ELF-1 (cell line): ENCODE measurements at places on chromosomes 11 and 22.

DNA sequence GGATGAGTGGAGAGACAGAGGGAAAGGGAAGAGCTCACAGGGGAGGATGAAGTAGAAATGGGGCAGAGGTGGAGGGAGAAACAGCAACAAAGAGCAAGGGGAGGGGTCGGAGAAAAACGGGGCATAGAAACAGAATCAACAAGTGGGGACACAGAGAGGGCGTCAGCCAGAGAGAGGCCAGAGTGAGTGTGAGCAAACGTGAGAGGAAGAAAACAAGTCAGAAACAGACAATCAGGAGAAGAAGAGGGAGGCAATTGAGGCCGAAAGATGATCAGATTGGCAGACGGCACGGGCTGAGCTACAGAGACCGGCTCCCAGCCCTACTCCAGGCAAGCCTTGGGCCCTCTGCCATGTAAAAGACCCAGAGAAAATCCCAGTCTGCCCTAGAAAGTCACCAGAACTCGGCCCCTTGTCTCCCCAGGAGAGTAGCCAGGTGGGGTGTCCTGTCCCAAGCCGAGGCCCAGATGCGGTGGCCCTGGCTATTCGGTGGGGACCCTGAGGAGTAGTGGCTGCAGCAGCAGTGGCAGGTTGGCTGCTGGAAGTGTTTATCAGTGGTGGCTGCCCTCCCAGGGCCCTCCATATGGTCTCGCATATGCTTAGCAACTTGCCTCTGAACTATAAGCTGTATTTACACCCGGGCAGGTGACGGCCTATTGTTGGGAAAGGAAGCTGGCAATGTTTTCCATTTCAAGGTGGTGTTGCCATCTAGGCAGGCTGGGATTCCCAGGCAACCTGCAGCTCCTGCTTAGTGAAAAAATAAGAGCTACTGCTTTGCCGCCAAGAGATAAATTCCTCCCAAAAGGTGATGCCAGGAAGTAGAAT is 14.8 kb upstream of the TSPAN18 start:
- DNase-seq: no peak

- DNase-seq: no peak
Measured at GRCh38 chr11:107956543-107956942, 28.3 kb downstream of the RAB39A start.

DNA sequence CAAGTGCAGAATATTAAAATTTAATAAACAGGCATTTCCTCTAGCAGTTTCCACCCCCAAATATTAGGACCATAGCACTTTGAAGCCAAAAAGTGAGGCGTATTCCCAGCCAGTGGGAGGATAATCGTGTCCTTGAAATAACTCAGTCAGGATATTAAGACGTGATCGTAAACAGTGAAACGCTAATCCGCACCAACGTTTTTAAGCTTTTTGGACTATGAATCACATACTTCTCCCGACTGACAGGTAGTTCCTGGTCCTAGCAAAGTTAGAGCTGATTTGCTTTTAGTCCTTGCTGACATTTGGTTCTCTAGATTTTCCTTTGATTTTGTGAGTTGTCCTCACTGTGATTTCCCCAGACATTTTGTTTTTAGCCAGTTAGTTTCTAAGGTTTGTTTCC is 197.1 kb upstream of the ARHGAP20 start:
- no peak for DNase-seq

DNA sequence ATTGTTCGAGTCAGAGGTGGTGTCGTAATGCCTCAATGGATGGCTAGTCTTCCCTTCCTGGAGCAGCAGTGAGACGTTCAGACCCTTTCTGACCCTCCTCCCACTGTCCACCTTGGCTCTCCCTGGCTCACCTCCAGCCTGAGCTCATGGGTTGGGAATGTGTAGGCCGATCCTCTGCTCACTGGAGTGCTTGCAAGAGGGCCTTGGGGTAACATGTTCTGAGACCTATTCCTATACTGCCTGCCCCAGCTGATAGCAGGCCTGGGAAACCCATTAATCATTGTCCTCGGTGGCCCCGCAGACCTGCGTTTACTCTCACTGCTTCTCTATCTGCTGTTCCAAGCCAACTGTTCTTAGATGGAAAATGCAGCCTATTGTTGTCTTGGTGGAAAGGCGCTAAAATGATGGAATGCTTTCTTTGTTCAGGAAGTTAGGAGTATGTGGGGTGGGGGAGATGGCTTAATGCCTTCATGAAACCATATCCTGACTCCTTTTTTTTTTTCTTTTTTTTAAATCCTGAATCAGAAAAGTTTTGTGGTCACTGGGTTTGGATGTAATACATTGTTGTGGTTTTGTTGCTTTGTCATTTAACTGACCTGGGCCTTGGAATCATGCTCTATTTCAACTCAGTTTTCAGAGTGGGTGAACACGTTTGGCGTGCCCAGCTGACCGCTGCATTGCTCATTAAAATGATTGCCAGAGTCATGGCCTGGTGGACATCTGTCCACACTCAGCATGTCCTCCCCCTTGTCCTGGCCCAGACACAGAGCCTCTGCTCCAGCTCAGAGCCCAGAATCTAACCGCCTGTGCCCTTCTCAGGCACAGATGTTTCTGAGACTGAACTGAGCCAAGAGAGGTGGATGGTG is 72.5 kb downstream of the MICAL2 start:
- DNase-seq: peak; percentile 84

GRCh38 chr11:60905047-60905446 is 1.3 kb downstream of the PRPF19 start:
- DNase-seq: no peak

GRCh38 chr11:134275188-134275533 is 1.0 kb upstream of the GLB1L3 start:
- no peak for DNase-seq

DNA sequence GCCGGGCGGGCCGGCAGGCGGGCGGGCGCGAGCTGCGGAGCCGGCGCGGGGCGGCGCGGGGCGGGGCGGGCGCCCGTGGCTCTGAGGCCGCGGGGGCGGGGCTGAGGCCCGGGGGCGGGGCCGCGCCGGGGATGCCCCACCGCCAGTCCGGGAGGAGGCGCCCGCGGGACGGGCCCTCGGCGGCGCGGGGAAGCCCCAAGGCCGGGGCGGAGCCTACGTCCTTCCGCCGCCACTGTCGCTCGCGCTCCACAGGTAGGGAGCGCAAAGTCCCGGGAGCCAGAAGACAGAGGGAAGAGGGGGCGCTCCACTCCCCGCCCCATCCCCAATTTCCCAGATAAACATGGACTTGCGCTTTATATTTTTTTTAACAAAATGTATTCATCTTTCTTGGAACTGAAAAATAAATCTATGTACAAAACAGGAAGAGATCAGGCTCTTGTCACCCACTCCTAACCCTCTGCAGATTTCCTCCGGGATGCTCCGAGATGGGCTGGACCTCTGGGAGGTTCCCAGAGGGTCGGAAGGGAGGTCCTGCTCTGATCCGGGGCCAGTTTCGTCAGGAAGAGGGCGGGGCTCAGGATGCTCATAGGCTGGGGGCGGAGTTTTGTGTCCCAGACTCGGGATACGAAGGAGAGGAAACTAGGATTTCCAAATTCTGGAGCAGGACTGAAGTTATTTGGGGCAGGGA is at the start of gene MAP4K2:
MAP4K2 (minus strand) TSS at position 57 of the 688 bp plus-strand sequence. CDS start 65 bp downstream, outside the sequence.
- peak; percentile 92 for DNase-seq

- DNase-seq: no peak
Measured at GRCh38 chr22:46916886-46917770, 154.7 kb downstream of the TBC1D22A start.

- DNase-seq: no peak
Measured at GRCh38 chr22:43521716-43522115, 109.9 kb downstream of the MPPED1 start.

DNA sequence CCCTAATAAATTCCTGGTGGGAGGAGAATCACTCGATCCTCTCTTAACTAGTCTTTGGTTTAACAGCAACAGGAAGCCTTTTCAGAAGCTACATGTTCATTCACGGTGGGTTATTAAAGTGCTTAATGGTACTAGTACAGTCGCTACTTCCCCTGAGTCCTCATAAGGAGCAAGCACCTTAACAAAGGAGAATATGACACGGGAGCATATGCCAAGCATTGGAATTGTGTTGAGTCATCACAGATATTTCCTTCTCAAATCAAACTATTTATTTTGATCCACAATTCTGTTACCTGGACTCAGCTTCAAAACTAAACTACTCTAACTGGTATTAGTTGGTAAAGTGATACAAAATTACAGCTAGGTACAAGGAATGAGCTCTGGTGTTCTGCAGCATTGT is 177.5 kb upstream of the CTSC start:
- DNase-seq: no peak

- DNase-seq: peak; percentile 62
Measured at GRCh38 chr11:108562746-108563581, 30.6 kb downstream of the EXPH5 start.

- DNase-seq: peak; percentile 75
Measured at GRCh38 chr22:50030297-50031188, 18.0 kb upstream of the IL17REL start.

DNA sequence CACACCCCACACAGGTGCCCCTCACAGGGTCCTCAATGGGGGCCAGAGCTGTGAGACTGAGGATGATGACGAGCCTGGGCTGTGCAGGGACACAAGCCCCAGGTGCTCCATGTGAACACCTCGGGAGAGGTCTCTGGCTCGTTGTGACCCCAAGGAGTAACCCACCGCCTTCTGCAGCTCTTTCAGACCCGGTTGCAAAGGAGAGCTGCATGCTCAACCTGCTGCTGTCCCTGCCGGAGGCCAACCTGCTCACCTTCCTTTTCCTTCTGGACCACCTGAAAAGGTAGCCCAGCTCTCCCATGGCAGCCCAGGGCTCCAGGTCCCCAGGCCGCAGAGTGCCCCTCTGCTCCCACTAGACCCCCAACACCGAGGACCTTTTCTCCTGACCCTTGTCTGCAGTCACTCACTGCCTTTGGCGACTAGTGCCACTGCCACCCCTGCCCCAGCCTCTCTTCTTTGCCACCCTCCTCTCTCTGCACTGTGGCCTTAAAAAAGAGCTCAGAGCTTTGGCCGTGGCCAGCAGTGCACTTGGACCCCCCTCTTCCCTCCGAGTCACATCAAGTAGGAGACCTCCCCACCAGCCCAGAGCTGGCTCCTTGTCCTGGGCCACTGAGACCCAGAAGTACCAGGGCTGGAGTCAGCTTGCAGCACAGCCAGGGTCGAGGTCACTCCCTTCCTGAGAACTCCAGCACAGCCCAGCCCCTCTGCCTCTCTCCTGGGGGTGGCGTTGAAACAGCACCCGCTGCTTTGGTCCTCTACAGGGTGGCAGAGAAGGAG is 133.7 kb downstream of the BCR start:
- DNase-seq: no peak

GRCh38 chr11:65854852-65855837 is 2.8 kb downstream of the CFL1 start:
- DNase-seq: no peak

- DNase-seq: no peak
Measured at GRCh38 chr22:20953668-20954500, 13.2 kb upstream of the AIFM3 start.

- no peak for DNase-seq
Measured at GRCh38 chr11:118633979-118634378, 26.6 kb downstream of the PHLDB1 start.

- no peak for DNase-seq
Measured at GRCh38 chr22:29254286-29254660, 13.5 kb downstream of the RHBDD3 start.

DNA sequence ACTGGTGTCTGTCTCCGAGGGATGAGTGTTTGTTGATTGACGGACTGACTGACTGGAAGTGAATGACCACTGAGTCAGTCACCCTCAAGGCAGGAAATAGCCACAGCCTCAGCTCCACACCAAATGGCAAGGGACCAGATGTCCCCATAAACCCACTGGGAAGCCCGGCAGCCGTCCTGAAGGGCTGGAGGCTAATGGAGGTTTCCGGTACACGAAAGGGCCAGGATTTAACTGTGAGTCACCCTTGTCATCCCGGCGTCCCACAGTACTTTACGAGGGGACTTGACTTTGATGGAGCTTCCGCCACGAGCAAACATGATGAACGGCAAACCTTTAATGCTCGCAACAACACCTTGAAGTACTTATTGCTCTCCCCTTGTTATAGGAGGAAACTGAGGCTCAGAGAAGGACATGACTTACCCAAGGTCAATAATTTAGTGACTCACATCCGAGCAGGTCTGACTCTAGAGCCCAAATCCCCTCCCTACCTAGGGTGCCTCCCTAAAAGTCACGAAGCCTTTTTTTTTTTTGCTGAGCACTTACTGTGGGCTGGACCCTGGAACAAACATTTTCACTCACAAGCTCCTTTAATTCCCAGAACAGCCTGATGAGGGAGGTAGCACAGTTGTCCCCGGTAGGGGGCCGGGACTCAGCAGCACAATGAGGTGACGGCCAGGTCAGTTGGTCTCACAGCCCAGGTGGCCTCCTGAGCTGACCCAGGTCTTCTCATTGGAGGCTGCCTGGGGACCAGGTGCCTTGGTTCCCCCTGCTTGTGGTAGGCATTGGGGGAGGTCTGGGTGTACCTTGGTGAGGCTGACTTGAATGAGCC is 25.2 kb upstream of the GCAT start:
- DNase-seq: no peak

- no peak for DNase-seq
Measured at GRCh38 chr11:10607462-10608132, 39.1 kb upstream of the LYVE1 start.

DNA sequence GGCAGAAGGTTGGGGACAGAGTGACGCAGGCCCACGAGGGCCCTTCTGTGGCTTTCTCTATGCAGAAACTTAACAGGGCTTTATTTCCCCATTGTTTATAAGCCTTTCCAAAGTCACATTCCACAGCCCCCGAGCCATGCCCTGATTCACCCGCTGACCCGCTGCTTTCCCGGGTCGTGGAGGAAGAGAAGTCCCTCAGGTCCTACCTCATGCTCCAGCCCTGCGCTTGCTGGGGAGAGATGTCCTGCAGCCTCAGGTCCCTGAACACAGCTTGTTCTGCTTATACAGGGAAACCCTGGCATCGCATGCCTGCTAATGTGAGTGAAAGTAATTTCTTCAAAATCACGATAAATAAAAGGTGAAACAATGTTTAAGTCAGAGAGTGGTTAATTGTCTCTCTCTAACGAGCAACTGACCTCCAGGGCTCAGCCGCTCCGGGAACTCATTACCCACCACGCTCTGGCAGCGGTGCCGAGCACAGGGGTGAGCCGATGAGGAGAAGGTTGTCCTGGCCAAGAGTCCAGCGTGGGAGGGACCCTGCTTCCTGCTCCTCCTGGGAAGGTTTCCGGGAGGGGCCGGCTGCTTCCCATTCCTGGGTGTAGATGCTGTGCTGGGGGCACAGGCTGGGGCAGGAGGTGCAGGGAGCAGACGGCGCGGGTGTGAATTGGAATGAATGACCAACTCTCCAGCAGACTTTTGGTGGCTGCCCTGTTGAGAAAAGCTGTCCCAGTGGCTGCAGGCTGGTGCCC is 595.2 kb downstream of the BRD1 start:
- no peak for DNase-seq

DNA sequence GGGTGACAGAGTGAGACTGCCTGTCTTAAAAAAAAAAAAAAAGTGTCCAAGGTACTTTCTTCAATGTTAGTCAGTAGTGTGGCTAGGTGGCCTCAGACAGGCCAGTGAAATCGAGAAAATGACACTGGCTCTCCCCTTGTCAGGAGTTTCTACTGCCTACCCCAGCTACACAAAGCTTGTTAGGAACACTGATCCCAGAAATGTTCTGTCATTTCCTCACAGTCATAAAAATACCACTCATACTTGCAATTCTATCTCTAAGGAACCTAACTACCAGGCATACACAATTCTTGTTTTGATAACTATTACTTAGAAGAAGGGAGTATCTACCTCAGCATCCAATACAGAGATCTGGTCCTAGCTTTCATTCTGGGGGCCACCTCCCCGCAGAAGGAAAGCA is 31.3 kb downstream of the ATP6V1E1 start:
- no peak for DNase-seq
